ENCODE measurements at places on chromosomes 1 and 21. TPM values are rescaled to one million over a fixed set of nuclear protein-coding genes. Genes with fewer than 3 reads are reported as not detected.

The SCAMP3 gene
- total RNA-seq, result 33.7 TPM

DNA sequence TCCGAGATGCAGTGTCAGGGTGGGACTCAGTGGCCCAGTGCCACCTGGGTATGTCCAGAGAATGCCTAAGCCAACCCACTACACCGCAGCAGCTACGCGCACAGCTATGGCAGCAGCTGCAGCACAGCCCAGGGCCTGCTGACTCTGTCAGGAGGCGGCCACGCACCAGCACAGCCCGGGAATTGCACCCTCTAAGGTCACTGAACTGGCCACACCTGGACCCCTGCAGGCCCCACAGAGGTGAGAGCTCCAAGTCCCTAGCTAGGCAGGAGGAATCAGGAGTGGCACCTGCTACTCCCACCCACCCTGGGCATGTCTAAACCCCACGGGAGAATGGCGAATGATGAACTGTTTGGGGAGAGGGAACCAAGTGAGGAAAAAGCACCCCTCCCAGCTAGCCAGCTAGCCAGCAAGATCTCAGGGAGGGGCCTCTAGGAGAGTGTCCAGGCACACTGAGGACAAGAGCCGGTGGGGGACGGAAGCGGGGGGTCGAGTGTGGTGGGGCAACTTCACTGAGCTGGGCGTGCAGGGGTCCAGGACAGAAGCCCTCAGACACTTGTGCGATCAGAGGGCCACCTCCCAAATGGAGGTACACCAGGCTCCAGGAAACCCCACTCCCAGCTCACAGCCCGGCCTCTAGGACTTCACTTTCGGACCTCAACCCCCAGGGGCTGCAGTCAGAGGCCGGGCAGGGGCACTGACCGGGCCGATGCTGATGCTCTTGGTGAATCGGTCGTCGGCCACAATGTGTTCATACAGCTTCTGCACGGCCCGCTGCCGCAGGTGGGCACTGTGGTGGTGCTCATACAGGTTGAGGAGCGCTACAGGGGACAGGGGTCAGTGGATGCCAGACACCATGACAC is 13.9 kb downstream of the LSS start:
- DNase-seq, result no peak

DNA sequence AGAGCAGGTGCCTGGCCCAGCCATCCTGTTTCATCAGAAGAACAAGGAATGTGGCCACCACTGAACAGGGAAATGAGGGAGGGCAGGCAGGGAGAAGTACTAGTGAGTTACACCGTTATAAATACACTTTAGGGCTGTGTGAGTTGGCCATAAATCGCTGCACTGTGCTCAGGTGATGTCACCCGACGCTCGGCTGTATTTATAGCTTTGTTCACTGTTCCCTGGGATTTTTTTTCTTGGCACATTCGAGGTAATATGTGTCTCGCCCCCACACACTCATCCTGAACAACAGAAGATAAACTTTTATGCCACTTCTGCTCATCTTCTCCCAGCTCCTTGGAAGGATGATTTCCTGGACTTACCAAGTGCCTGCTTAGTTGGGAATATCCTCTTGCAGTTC is 9.0 kb upstream of the KIRREL1 start:
- DNase-seq, result no peak

The CTTNBP2NL gene
- total RNA-seq, result 20.9 TPM
